ENCODE measurements at places on chromosomes 12 and 14.

- DNase-seq, result no peak
Observed at GRCh38 chr14:75548544-75548943, 26.3 kb downstream of the BATF start.

GRCh38 chr14:33676135-33676566, 274.7 kb downstream of the EGLN3 start:
- DNase-seq, result no peak

- DNase-seq, result no peak
Observed at GRCh38 chr12:26239122-26239851, 43.9 kb downstream of the SSPN start.

- DNase-seq, result no peak
Observed at GRCh38 chr14:101965770-101966722, 1.7 kb downstream of the DYNC1H1 start.

GRCh38 chr12:91264178-91264577, 81.6 kb upstream of the DCN start:
- no peak for DNase-seq
